ENCODE measurements at places on chromosomes 4 and X.
A peak's percentile ranks its signal among the peaks of the same experiment; 100 is the strongest.

- DNase-seq, result no peak
Measured at GRCh38 chrX:77628294-77629025, 157.6 kb downstream of the ATRX start.

DNA sequence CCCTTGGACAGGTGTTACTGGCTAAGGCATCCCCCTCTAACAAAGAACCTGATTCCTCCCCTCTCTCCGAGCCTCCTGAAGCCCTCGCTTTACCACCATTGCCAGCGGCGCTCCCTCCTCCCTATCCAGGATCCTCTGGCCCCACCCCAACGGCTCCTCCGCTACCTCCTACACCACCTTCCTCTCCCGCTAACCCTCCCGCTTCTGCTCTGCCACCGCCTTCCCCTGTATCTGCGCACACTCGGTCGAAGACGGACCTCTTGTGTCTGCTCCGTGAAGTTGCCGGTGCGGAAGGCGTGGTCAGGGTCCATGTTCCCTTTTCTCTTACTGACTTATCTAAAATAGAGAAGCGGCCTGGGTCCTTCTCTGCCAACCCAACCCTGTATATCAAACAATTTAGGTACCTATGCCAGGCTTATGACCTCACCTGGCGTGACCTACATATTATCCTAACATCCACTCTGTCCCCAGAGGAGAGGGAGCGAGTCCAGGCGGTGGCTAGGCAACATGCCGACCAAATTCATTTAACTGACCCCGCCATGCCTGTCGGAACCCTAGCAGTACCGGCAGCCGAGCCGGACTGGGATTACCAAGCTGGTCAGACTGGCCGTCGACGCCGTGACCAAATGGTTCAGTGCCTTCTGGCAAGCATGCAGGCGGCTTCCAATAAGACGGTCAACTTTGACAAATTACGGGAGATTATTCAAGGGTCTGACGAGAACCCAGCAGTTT is 958.9 kb downstream of the RPA4 start:
- no peak for DNase-seq

DNA sequence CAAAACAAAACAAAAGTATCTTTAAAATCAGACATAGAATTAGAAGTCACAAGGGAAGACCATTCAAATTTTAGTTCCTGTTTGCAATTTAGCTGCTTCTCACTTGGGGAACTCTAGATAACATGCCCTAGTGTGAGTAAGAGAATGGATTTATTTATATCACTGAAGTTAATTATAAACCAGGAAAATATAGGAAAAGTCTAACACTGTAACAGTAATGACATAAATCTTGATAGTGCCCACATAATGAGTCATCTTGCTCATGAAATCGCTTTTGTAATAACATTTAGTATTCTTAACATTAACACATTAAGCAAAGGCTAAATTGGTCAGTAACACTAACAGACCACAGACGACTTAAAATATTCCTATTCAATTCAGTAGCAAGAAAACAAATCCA is 710.7 kb downstream of the STPG2 start:
- no peak for DNase-seq

DNA sequence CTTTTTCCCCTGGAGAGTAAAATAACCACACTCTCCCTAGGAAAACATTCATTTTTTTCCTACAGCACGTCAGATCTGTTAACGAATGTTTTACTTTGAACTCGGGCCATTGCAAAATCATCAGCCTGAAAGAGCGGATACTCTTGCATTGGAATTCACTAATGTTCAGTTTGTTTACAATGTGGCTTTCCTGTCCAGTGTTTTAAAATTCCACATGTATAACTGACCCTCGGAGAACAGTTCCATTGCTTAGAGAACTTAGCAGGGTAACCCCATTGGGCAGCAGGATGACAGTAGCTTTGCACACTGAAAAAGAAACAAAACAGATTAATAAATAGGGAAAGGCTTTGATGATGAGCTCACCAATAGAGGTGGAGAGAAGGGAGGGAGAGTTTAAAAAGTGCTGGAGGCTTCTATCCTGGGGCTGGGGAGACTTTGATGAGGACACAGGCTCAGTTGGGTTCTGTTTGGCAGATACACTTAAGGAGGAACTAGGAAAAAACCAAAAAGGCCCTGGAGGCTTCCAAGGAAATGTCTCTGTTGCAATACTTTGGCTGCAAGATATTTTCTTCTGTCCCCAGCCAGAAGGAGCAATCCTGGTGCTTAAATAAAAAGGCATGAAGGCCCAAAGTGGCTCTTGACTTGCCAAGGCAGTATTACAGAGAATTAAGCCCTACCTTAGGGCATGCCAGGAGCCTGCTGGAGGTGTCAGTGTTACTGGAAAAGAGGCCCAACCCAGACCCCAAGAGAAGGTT is 143.1 kb downstream of the ARSF start:
- DNase-seq, result no peak

DNA sequence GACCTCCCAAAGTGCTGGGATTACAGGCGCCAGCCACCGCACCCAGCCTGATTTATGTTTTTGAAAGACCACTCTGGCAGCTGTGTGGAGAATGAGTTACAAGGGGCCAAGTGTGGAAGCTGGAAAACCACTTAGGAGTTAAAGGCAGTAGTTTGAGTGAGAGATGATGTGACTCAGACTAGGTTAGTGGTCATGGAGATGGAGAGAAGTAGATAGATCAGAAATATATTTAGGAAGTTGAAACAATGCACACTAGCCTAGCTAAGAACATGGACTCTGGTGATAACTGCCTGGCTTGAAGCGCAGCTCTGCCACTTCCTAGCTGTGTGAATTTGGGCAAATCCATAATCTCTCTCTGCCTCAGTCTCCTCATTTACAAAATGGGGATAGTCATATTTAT is 11.9 kb upstream of the RBMX start:
- no peak for DNase-seq

DNA sequence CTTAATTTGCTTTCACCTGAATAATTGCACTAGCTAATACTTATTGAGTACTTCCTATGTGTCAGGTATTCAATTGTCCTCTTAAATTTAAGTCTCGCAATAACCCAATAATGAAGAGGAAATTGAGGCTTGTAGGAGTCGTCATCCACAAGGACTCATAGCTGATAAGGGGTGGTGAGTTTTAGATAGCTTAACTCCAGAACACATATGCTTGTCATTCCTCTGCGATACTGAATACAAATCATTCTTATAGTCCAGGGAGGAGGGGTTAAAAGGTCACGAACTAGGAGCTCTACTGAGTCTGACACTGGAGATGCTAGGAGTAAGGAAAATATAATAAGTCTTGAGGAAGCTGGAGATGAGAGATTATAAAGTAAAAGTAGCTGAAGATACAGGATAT is 1.4 kb upstream of the PACRGL start:
- no peak for DNase-seq

DNA sequence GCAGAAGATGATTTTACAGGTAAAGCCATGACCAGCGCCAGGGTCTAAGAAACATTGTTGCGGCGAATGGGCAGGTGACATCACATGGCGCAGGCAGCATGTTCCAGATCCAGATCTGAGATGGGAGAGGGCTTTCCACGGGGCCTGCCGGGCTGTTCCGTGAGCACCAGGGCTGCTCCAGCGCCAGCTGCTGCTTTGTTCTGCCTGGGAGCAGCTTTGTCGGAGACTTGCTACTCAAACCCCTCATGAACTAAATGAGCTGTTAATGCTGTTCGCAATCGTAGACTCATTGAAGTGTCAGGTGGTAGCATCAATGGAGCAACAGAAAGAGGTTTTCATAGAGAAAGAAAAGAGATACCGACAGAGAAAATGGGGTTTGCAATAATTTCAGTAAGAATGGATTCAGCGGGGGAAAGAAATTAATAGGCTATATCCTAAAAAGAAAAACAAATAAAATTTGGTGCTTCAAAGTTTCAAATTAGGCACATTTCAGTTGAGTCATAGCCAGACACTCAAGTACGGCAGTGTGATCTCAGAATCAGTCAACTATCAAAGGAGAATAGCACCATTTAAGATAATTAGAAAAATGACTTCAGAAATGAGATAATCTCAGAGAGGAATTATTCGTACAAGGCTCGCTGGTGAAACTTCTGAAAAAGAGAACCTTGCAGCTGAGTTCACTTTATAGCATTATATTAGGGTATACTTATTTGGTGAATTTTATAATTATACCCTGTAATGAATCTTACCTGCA is 23.9 kb downstream of the SORBS2 start:
- DNase-seq, result peak; percentile 11

GRCh38 chrX:20433388-20433775 is 166.7 kb upstream of the RPS6KA3 start:
- DNase-seq, result no peak

DNA sequence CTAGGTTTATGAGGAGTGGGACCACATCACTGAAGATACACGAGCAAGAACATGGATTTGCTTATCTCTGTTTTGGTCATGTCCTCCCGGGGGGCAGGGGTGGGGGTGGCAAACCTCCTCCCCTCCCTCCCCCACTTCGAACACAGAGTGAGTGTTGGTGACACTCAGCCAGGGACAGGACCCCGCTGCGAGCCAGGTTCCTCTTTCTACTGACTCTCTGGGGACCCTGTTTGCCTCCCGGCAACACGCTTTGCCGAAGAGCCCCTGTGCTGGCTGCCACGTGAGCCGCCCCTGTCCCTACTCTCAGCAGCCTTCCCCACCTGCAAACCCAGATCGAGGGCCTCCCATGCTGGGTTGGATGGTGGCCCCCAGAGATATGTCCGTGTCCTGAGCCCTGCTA is 34.7 kb downstream of the P2RY8 start:
- no peak for DNase-seq

DNA sequence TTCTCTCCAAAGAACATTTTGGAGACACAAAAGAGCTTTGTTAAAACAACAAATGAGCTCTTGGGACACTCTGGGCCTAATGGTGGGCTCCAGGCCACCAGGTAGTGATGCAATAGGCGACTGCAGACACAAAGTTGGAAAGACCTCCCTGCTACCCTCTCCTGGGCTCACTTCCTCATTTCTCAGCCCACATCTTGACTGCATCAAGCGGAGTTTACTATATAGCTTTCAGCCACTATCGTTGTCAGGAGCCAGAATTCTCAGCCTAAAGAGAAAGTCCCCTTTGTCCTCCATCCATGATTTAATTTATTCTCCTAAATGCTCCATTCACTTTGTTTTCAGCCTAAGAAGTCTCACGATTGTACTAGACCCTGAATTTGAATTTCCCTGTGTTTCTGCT is 114.9 kb downstream of the EFHC2 start:
- DNase-seq, result no peak

DNA sequence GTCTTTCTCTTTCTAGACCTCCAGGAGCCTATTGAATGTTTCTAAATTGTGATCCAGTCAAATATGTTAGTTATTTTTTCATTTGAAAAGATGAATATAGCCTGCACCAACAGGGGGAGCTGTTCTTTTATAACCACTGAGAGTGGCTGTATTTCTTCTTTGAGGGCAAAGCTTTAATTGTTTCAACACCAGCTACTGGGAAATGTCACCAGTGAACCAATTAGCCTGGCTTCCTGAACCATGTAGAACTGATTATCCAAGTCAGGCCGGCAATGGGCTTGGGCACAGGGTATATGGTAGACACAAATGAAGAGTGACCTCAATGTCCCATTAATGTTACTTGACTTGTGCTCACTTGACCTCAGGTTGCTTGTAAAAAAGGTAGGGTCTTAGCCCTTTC is 4.8 kb upstream of the DAPP1 start:
- DNase-seq, result no peak

GRCh38 chrX:30930679-30931078 is 41.6 kb upstream of the TAB3 start:
- DNase-seq, result no peak

- DNase-seq, result peak; percentile 91
Measured at GRCh38 chr4:61407642-61408618, 207.8 kb downstream of the ADGRL3 start.

- peak; percentile 20 for DNase-seq
Measured at GRCh38 chrX:53445977-53446376, 11.8 kb upstream of the HSD17B10 start.

DNA sequence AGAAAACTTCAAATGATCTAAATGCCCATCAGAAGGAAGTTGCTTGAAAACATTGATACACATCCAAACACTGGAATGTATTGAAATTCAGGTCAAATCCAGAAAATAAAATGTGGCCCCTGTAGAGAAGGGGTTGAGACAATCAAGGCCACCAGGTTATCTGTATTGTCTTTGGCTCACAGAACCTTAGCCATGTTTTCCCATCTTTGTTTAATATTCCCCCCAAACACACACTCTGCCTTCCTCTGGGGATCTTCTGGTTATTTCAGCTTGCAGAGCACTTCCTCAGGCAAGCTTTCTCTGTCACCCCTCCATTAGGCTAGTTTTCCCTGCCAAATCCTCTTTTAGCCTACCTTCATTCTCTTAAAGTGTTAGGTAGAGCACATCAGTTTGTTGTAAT is 30.5 kb downstream of the PAGE2 start:
- no peak for DNase-seq

GRCh38 chr4:117623326-117623725 is 411.0 kb upstream of the NDST3 start:
- no peak for DNase-seq

GRCh38 chr4:14865804-14866203 is 136.5 kb upstream of the CPEB2 start:
- DNase-seq, result no peak

GRCh38 chrX:15600049-15600448 is 711 bp downstream of the ACE2 start:
- no peak for DNase-seq

GRCh38 chr4:139672215-139672614 is 6.6 kb downstream of the MGST2 start:
- no peak for DNase-seq

DNA sequence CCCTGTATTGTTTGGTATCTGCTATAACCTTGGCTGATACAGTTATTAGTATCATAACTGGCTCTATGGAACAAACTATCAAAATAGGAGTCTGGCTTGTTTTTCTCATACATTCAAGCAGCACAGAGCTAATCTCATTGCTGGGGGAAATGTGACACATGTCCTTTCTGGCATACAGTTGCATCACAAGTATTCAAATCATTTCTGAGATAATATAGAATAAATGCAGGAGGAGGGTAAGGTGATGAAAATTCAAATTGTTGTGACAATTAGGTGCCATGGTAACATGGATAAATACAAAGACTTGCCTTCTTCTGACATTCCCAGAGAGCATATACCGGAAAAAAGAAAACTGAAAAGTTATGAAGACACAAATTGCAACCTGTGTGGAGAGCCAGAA is 2706.8 kb downstream of the ARAP2 start:
- DNase-seq, result no peak

DNA sequence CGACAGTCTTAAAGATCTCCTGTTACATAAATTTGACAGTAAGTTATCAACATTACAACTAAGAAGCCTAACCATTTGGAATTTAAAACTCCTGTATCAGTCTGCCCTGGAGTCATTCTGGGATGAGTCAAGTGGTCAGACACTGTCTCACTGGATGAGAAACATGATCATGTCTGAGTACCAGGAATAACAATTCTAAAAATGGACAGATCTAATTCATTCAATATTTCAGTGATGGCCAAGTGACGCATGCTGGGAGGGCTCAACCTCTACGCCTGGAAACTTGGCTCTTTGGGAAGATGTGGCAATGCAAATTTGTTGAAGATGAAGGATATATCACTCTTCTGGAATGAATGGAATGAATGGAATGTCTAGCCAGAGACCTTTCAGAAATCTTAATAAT is 1427.2 kb downstream of the STIM2 start:
- no peak for DNase-seq

Measured in NCI-H1930 (cell line).